ENCODE measurements at places on chromosomes 13 and 19.

DNA sequence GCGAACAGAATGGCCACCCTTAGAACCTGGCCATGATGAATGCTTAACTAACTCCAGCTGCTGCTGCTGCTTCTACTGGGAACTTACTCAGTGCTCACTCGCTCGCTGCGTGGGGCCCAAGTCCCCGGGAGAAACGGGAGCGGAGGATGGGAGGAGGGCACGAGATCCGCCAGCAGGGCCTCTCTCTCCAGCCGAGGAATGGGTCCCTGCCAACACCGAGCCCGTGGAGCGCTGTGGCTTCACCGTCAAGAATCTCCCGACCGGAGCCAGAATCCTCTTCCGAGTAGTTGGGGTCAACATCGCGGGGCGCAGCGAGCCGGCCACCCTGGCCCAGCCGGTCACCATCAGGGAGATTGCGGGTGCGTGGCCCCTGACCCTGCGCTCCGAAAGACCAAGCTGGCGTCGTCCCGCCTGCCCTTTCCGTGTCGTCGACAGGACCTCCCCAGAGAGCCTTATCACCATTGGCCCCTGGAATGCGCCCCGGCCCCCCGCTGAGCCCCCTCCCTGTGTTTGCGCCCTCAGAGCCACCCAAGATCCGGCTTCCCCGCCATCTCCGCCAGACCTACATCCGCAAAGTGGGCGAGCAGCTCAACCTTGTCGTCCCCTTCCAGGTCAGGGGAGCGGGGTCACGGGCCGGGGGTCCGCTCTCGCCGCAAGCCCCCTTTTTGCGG lies 17.8 kb upstream of the EMC10 start:
- DNase-seq, result no peak

DNA sequence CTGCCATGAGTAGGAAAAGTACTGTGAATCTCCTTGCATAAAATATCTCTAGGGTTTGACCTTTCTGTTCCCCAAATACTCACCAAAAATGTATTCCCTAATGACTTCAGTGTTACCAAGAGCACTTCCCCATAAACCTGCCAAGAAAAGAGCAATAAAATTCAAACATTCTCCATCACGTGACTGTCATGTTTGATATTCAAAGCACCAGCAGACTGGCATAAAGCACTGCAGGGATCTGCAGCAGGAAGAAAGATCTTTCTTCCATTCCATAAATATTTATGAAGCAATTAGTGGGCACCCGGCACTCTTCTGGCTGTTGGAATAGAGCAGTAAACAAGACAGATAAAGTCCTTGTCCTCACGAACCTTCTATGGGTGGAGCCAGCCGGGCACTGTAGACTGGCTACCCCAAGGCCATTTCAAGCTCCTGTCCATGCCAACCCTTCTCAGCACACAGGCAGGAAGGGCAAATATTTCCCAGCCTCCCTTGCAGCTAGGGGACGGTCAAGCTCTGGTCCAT lies 20.3 kb downstream of the PLA2G4C start:
- no peak for DNase-seq

DNA sequence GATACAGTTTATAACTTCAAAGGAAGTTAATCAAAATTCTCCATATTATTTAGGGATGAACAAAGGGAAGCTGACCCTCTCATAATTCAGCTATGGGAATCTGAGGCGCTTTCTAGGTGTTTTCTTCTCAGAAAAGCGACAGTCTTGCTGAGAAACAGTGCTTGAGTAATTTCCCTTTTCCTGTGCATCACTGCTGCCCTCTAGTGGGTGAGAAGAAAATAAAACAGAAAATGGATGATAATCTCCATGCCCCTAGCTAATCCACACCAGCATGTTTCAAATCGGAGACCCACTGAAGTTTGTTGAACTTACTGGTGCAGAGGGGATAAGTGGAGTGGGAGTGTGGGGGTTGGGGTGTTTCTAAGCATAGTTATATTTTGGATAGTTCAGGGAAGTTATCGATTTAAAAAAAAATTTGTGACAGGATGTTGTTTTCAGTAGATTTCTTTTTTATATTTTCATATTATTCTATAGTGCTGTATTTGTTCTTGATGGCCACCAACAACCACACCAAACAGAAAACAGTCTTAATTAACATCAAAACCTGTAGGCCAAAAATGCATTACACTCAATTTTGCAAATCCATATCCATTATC lies 21.4 kb downstream of the LCP1 start:
- DNase-seq, result peak; percentile 64

DNA sequence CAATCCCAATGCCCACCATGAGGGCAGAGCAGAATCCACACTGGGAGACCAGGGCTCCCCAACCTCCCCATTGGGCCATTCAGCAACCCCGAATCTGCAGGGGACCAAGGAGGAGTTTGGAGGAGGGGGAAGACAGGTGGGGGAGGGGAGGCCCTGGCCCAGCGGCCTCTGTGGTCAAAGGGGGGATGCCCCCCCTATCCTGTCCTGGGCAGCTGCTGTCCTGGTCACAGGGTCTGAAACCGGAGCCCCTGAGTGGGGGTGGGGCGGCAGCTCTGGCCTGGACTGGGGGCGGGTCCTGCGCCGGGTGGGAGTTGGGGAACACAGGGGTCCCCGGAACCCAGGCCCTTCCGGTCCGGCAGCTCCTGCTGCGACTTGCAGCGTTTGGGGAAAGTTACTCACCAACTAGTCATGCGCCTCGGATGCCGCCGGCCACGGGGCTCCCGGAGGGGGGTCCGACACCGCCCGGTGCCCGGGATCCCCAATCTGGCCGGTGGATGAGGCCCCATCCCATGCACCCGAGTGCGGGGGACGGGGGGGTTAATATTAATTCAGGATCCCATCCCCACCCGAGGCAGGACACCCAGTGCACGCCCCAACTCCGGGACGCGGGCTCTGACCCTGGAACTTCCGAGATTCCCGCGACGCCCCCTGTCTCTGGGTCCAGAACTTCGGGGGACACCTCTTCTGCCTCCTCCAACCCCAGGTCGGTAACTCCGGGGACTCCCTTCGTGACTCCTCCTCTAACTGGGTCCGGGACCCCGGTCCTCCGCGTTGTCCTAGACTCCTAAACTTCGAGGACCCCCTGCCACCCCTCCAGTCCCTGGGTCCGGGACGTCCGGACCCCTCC lies 872 bp downstream of the HOMER3 start:
- peak; percentile 21 for DNase-seq
